Stimulated activated CD8-positive, alpha-beta memory T cell treated with anti-CD3 and anti-CD28 coated beads, Interleukin-15, amount 100 ng/mL, for 24 hours (primary cell): ENCODE measurements at places on chromosomes 12 and 14.

- no peak for DNase-seq
These were observed 382.5 kb upstream of the ATP2B1 start for GRCh38 chr12:90090929-90091651.

DNA sequence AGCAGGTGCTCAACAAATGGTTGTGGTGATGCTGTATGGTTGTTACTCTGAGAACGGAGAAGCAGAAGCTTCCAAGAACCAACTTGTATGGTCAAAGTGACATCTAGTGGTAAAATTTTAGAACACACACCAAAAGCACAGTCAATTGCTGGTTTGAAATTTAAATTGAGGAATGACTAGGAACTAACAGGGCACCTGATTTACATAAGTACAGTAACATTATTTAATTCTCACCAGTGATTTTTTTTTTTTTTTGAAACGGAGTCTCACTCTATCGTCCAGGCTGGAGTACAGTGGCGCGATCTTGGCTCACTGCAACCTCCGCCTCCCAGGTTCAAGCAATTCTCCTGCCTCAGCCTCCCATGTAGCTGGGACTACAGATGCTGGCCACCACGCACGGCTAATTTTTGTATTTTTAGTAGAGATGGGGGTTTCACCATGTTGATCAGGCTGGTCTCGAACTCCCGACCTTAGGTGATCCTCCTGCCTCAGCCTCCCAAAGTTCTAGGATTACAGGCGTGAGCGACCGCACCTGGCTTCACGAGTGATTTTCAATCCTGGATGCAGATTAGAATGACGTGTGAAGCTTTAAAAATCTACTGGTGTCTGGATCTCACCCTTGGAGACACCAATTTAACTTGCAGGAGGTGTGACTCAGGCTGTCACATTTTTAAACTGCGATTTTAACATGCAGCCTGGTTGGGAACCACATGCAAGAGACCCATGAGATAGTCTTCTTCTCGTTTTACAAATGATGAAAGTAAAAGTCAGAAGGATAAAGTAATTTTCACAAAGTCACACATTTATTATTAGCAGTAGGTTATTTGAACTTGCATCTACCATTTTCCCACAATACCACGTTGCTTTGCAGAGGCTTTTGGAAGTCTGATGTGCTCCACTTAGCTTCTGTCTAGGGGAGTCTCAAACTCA lies 14.1 kb upstream of the NUMB start:
- no peak for DNase-seq

DNA sequence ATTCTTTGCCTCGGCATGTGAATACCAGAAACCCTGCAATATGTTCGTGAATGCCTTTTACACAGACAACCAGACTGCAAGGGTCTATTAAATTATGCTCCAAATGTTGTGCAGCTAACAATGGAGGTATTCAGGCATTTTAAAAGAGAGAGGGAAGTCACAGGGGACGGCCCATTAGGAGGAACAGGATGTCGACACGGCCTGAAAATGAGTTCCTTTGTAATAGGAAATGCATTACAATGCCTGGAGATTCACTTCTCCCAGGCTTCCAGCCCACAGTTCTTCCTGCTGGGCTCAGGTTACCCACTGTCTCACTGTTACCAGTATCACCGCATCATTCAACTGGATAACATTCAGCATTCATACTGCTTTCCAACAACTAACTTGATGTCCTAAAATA lies 2.5 kb downstream of the DUSP6 start:
- DNase-seq = no peak

DNA sequence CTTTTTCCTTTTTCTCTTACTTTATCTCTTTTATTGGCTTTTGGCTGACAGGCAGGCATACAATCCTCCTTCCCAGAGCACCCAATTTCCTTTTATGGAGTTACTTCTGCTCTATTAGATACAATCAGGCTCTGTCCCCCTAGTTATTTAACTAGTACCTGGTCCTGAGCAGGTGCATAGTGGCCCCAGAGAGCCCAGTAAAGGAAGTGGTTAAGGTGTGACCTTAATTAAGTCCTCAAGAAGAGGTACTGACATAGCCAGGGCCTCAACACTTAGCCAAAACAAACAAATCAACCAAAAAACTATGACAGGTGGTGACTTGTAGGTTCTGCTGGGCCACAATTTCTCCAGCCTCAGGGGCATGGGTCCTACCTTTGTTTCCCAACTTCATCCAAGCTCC lies 82.9 kb downstream of the CCDC60 start:
- no peak for DNase-seq

- no peak for DNase-seq
These were observed 136.1 kb downstream of the FGD4 start for GRCh38 chr12:32535288-32535999.

DNA sequence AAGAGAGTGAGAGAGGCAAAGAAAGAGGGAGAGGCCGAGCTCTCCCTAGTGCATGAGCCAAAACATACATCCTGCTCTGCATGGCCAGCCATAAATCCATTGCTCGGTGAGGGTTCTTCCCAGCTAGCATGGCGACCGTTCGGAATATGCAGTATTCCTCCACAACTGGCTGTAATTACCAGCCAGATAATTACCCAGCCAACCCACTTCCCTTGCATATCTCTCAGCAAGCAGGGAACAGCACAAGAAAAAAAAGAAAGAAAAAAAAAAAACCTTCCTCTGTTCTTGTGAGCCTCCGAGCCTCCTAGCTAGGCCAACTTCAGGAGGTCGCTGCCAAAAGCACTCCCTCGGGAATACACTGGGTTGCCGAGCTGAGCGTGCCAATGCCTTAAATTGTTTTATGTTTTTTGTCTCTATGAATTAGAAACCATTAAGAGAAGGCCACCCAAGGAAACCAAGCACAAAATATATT lies 567.9 kb downstream of the MED13L start:
- no peak for DNase-seq

GRCh38 chr12:78719721-78720120 lies 144.9 kb upstream of the SYT1 start:
- DNase-seq = no peak

GRCh38 chr12:40559865-40560264 lies 132.4 kb upstream of the CNTN1 start:
- DNase-seq = no peak

GRCh38 chr12:51683763-51684357 lies 92.8 kb downstream of the SCN8A start:
- DNase-seq = no peak

DNA sequence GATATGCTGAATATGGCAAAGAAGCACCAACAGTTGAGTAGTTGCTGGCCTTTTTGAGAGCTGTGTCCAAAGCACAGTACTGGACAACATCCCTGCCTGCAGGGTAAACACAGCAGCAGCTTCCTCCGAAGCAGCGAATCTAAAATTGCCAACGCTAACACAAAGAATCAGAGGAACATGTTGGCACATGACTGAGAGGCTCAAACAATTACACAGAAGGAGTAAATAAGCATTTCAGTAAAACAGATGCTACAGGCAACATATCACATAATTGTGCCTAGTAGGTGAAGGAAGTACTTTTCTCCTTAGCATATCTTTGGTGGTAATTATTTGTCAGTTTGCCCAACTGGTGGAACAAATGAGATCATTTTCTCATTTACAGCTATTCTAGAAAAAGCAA lies 52.1 kb downstream of the KICS2 start:
- no peak for DNase-seq

- DNase-seq = no peak
These were observed 274.7 kb downstream of the SEC23A start for GRCh38 chr14:38828183-38828827.

GRCh38 chr12:39905152-39905551 lies 200.7 kb downstream of the SLC2A13 start:
- DNase-seq = no peak

DNA sequence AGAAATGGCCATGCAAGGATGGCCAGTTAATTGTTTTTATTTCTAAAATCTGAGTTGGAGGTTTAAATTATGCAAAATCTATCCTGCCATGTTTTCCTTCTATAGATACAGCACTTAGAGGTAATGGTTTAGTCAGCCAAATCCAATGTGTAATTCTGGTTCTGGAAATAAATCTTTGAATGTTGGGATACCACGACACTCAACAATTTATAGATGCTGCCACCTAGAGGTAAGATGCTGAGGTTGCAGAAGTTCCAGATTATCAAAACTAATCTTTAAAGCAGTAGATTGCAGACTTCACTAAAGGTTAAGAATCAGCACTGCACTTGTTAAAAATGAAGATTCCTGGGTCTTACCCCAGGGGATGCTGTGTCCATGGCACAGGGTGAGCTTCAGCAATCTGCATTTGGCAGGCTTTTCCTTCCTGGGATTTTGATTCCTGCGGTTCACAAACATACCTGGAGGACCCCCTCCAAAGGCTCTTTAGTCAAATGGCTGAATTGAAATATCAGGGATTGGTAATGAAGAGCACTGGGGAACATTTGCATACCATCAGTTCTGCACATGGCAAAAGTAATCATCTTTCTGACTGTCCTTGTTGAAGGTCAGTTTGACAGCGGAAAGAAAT lies 53.4 kb upstream of the ANO4 start:
- no peak for DNase-seq

DNA sequence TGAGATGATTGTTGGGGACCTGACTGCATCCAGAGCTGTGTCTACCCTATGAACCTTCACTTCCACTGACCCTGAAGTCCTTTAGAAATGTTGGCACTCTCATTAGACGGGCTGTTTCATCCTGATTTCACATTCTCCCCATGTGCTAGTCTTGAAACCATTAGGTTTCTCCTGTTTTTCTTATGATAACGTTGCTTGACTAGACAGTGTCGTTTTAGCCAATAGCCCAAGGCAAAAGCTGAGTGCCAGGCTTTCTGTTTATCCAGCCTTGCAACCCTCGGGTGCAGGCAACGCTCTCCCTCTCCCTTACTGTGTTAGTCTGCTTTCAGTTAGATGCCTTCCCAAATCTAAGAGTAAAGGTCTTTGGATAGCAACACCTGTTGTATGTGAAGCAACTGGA lies 30.1 kb downstream of the DACT1 start:
- no peak for DNase-seq

GRCh38 chr12:95548539-95549391 lies 2.5 kb downstream of the USP44 start:
- peak; percentile 24 for DNase-seq

DNA sequence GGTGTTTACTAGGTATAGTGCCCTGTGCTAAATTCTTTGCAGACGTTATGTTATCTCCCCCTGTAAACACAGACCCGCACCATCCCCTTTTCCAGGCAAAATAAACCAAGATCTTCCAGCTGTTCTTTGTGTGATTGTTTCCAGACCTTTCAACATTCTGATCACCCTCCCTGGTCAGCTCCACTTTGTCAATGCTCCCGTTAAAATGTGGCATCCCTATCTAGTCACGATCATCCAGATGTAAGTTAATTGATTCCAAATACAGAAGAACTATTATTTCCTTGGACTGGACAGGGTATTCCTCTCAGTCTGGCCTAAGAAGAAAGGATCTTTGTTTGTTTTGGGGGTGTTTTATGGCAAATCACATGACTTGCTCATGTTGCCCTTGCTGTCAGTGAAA lies 127.6 kb upstream of the ARID2 start:
- no peak for DNase-seq

DNA sequence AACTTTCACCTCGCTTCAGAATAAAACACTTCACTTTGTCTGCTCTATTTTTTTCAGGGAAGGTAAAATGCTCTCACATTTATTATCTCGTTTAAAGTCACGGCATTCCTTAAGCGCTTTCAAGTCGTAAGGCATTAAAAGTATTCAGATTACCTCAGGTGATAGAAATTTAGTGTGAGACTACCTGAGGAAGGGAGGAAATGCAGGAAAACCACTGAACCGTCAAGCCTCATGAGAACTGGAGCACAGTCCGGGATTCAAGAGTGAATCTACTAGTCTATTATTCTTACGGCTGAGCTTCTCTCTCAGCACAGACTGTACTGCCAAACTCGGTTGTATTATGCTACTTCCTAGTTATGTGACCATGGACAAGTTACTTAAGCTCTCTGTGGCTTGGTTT lies 8.3 kb upstream of the PPFIBP1 start:
- no peak for DNase-seq

GRCh38 chr14:24255931-24256711 lies 6.9 kb downstream of the TGM1 start:
- no peak for DNase-seq

DNA sequence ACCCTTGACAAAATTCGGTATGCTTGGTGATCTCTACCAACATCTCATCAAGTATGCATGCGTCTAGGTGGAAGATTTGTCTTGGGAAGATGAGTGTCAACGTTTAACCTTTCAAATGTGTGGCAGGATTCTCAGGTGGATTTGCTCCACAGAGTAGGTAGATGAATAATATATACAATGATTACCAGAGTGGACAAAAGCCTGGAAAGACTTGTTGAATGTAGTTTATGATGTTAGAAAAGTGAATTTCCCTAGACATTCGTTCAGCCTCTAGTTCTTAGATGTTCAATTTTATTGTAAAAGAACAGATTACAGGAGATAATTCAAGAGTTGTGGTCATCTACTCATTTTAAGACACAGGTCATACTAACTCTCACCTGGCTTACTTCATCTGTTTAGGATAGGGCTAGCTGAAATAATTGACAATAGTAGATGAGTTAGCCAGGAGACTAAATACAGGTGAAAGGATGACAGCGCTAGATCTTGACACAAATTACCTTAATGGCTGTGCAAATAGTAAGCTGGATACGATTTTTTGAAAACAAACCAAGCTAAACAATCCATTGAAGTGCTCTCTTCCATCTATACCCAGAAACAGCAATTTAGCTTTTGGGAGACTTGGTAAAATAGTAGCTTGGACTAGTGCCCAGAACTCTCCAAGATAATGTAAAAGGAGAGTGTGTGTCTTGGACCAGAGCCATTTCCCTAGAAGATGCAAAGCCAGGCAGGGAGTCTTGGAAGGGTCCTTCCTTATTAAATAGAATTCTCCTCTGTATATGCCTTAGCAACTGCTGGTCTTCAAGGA lies 168.0 kb downstream of the DACT1 start:
- DNase-seq = no peak

DNA sequence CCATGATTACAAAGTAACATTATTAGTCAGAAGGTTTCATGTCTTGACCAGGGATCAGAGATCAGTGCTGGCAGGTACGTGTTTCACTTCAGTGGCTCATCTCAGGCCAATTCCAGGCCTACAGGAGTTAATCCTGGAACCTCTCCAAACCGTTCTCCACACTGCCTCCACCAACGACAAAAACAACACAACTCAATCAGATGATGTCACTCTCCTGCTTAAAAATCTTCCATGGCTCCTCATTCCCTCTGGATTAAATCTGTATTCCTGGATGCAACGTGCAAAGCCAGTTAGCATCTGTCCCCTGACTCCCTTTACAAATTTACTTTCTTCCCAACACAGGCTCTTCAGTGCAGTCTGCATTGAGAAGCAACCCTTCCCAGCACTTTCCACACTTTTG lies 34.3 kb upstream of the TXNRD1 start:
- DNase-seq = no peak
